T-cell (primary cell): ENCODE measurements at places on chromosomes 13 and 19.

- DNase-seq: no peak
Observed at GRCh38 chr19:46980761-46981160, 38.9 kb upstream of the NPAS1 start.

- DNase-seq: no peak
Observed at GRCh38 chr13:40875583-40875982, 86.2 kb downstream of the SLC25A15 start.

- no peak for DNase-seq
Observed at GRCh38 chr13:76148926-76149325, 512.8 kb downstream of the LMO7 start.

DNA sequence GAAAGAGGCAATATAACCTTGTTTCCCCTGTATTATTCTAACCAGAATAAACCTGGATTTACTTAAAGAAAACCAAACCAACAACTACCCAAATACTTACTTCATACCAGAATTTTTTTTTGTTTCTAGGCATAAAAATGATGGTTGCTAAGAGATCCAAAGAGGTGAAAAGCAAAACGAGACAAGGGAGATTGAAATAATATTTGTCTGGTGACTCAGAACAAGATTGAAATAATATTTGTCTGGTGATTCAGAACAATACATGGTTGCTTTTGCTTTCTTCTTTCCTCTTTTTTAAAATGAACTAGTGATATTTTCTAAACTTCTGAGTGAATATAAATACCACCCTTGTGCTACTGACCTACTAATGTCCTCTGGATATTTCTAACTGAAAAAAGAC is 592.9 kb downstream of the KCTD12 start:
- DNase-seq: no peak

- no peak for DNase-seq
Observed at GRCh38 chr19:4372165-4373012, 28.0 kb downstream of the SH3GL1 start.

DNA sequence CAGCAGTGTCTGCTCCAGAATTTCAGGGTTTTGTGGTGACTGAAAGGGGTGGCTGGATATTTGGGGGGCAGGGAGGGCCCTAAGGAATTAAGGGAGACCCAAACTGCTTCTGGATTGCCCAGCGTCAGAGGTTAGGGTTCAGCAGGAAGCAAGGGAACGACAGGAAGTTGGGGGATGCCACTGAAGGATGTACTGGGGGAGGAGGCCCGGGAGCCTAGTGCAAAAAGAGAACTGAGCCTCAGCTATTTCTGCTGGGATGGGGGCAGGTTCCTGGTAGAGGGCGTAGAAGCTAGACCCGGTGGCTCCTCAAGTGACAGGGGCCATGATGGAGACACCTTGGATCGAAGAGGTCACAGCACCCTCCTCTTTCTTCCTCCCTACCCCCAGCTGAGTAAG is 1.1 kb downstream of the CYP2S1 start:
- DNase-seq: no peak
